ENCODE measurements at places on chromosomes 13 and 19.

GRCh38 chr13:81393721-81394120 lies 1052.8 kb upstream of the SPRY2 start:
- no peak for DNase-seq

GRCh38 chr19:11995174-11995573 lies 30.3 kb downstream of the ZNF763 start:
- DNase-seq: no peak

- DNase-seq: no peak
Measured at GRCh38 chr13:102138635-102139190, 263.1 kb downstream of the FGF14 start.

DNA sequence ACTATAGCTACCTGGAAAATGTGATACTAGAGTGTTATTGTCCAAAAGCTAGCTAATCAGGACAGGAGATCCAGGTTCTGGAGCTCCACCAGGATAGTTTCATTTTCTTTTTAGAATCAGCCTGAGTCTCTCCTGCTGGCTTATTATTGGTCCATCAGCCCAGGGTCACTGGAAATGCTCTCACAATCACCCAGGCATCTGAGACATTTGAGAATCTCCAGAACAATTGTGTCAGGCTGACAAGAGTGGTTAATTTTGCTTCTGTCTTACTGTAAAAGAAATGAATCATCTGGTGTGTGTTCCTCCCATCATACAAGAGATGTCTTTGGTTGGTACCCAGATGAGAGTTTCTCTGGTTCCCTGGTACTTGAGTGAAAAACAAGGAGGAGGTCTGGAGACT lies 43.6 kb upstream of the ZNF681 start:
- DNase-seq: no peak

GRCh38 chr13:88526853-88527215 lies 855.7 kb downstream of the SLITRK5 start:
- no peak for DNase-seq

GRCh38 chr13:93259527-93260080 lies 33.0 kb downstream of the GPC6 start:
- no peak for DNase-seq

- DNase-seq: no peak
Measured at GRCh38 chr13:31240921-31241320, 41.1 kb downstream of the B3GLCT start.

GRCh38 chr13:22455036-22455435 lies 725.7 kb upstream of the SGCG start:
- no peak for DNase-seq

- no peak for DNase-seq
Measured at GRCh38 chr13:99311748-99312492, 4.7 kb upstream of the GPR183 start.

DNA sequence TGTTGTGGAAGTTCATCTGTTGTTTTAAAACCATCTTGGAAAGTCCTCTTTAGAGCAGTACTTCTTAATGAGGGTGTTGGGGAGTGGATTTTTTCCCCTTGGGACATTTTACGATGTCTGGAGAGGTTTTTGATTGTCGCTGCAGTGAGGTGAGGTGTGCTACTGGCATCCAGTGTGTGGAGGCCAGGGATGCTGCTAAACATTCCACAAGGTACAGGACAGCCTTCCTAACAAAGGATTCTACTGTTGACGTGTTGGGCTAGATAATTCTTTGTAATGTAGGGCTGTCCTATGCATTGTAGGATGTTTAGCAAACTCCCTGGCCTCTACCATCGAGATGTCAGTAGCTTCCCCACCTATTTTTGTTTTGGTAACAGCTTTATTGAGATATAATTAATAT lies 33.3 kb downstream of the NAA16 start:
- no peak for DNase-seq

- no peak for DNase-seq
Measured at GRCh38 chr13:85693889-85694511, 105.2 kb downstream of the SLITRK6 start.

DNA sequence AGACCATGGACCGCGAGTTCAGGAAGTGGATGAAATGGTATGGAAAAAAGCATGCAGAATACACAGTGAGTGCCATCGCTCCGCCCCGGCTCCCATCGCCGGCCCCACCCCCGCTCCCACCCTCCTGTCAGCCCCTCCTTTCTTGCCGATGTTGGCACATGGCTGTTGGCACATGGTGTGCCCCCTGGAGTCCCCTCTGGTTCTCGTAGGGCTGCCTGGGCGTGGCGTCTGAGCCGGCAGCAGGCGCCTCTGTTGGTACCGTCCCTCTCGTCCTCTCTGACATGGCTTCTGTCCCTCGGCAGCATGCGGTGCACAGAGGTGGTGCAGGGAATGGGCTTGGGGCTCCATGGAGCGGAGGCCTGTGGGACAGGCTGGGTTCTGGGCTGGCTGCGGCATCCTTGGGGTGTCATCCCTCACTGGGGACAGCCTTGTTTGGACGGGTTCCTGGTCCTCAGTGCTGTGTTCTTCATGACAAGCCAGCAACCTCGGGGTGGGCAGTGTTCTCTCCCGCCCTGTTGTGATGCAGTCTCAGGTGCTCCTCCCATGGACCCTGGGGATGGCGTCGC lies 30.9 kb downstream of the DOT1L start:
- DNase-seq: no peak

GRCh38 chr13:112325142-112325808 lies 50.9 kb upstream of the SPACA7 start:
- DNase-seq: no peak

- DNase-seq: no peak
Measured at GRCh38 chr19:19176950-19177349, 6.9 kb upstream of the MEF2B start.

- DNase-seq: no peak
Measured at GRCh38 chr19:8445488-8446001, 770 bp downstream of the HNRNPM start.

- no peak for DNase-seq
Measured at GRCh38 chr13:69477451-69477850, 630.2 kb upstream of the ATXN8OS start.

DNA sequence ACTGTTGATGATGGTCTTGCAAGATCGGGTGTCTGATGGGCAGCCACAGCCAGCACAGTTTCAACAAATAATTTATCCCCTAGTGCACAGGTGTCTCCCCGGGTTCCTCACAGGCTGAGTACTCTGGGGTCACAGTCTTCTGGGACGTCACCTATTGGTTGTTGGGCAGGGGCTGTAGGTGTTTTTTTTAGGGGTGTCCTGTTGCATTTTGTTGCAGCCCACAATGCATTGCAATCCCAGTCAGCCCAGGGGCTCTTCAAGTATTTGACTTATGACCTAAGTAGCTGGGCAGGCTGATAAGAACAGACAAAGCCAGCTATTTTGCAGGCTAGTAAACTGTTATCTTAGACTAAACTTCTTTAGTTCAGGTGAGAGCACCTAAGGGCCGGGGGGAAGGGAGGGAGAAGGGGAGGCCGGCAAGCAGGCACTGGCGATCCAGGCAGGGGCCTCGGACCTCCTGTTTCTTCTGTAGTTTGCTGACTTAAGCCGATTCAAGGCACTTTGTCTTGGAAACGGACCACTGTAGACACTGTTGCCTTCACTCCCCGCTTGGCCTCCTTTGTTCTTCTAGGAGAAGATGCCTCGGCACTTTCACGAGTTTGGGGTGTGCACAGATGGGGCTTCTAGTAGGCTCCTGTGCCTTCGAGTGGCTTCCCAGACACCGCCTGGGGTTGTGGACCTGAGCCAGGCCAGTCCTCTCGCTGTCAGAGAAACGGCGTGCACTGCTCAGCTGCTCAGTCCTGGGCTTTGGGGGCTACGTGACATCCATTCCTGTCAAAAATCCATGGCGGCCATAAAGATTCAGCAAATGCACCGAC lies 33.9 kb upstream of the GRTP1 start:
- DNase-seq: no peak

DNA sequence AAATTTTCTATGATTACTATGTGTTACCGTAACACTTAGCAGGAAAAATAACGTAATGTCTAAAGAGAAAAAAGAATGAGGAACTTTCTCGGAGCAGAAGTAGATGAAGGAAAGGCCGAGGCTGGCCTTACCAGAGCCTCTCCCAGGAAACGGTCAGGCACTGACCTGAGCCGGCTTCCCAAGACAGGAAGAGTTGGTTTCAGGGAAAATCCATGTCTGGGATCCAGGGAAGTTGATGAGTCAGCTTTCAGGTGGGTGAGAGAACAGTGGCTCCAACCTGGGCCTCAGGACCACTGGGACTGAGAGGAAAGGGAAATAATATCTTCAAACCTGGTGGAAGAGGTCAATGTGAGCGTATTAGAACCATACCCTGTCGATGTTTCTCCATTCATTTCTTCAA lies 93.3 kb upstream of the UBL3 start:
- no peak for DNase-seq

- no peak for DNase-seq
Measured at GRCh38 chr13:106533943-106534638, 1.4 kb downstream of the EFNB2 start.

DNA sequence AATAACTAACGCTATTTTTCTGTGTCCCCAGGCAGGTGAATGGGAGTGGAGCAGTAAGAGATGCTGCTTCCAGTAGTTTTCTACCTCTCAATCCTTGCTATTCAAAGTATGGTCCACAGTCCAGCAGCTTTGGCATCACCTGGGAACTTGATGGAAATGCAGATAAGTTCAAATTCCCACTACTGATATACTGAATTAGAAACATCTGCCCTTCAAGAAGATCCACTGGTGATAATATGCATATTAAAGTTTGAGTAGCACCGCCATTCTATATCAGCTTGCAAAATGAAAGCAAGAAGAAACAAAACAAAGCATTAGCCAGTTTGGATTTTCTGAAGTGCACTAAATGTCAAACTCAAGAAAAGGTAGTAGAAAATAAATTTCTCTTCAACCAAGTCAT lies 906.2 kb upstream of the PCDH20 start:
- DNase-seq: no peak

- peak; percentile 99 for DNase-seq
Measured at GRCh38 chr19:17419621-17420474, at the start of gene MVB12A. MVB12A (plus strand) TSS chr19:17420047; CDS start chr19:17420136, 89 bp downstream.
